T-helper 1 cell (primary cell): ENCODE measurements at places on chromosomes 4 and X.

GRCh38 chr4:25635501-25635900 is 20.1 kb upstream of the SLC34A2 start:
- DNase-seq, result no peak

DNA sequence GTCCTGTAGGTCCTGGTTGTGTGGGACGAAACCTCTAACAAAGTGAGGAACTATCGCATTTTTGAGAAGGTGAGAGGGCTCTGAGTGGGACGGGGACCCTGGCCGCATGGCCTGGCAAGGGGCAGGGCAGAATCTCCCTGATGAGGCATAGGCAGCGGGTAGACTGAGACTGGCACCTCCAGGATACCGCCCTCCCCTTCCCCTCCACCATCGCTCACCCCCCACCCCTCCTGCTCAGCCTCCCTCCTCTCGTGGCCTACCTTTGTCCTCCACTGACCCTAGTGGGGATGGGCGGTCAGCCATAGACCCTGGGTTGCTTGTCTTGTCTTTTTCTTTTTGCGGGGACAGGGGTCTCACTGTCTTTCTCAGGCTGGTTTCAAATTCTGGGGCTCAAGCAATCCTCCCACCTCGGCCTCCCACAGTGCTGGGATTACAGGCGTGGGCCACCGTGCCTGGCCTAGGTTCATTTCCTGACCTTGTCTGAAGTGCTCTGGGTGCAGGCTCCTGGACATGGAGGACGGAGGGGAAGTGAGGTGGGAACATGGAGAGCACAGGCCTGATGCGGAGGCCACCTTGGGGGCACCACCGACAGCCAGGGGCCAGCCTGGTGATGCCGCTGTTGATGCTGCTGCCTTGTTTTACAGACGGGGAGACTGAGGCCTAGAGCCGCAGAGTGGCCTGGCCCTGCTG is 10.5 kb upstream of the ADD1 start:
- no peak for DNase-seq

- no peak for DNase-seq
Observed at GRCh38 chr4:87853108-87853507, 20.3 kb downstream of the MEPE start.

- no peak for DNase-seq
Observed at GRCh38 chrX:69088171-69088938, 76.9 kb downstream of the PJA1 start.

DNA sequence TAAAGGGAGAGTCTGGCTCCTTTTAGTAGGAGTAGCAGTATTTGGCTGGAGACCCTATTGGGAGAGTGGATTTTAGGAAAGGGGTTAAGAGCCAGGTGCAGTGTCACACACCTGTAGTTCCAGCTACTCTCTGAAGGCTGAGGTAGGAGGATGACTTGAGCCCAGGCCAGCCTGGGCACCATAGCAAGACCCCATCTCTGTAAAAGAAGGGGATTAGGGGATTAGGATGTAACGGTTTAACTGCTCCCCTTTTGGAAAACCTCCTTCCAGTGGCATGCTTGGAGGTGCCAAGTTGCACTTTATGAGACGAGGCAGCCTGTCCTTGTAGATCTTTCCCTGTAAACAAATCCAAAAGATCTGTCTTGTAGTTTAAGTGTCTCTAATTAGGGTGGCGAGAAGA is 140.0 kb downstream of the KLHL8 start:
- no peak for DNase-seq

DNA sequence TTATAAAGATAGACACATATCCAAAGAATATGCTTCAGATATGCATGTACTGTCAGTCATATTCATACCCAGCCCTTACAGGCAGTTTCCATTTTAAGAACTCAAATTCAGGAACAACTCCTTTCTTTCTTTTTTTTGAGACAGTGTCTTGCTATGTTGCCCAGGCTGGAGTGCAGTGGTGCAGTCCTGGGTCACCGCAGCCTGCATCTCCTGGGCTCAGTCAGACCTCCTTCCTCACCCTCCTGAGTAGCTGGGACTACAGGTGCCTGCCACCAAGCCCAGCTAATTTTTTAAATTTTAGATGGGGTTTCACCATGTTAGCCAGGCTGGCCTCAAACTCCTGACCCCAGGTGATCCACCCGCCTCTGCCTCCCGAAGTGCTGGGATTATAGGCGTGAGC is 34.5 kb downstream of the SNX25 start:
- no peak for DNase-seq

- DNase-seq, result peak; percentile 24
Observed at GRCh38 chr4:121950680-121951520, 960 bp downstream of the TRPC3 start.

DNA sequence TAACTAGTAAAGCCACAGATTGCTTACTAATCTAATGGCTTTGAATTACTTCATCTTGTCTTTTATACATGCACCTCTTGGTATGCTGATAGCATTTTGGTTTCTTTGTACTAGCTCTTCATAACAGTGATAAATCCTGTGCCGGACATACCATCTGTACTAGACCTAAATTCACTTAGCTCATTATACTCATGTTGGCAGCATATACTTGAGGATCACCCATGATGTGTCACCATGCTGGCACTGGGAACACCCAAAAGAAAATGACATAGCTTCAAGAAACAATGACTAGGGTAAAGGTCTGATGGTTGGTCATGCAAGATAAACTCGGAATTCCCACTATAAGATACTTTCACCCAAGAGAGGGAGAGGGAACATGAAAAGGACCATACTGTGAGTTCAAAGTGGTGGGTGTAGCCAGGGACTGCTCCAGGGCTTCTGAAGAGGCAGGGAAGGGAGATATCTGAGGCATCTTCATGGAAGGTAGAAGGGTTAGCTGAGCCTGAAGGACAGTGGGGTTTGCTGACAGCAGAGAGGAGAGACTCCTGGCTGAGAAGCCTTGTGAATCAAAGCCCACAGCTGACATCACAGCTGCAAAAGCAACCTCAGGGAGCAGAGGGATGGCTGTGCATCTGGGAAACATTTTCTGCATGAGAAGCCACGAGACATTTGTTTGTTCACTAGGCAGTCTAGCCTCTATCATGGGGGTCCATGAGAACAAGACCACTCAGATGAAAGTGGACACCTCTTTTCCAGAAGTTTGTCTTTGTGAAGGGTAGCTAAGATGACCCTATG is 314.2 kb downstream of the RAB28 start:
- no peak for DNase-seq

GRCh38 chrX:138845786-138846185 is 134.3 kb upstream of the FGF13 start:
- DNase-seq, result no peak

DNA sequence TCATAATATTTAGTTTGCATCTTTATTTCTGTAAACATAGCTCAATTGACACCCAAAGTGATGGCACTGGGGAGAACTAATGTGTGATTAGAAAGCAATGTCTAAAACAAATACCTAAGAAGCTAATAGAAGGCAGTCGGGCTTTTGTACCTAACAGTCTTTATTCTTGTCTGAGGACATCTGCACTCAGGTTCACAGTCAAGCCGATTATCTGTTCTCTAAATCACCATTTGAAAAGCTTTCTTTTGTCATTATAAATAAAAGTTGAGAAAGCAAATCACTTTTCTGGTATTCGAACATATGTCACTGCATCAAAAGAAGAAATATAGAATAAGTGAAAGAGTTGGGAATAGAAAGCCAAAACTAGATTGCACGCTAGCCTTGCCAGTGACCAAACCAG is 2037.9 kb upstream of the TENM3 start:
- no peak for DNase-seq

GRCh38 chrX:17413228-17413627 is 38.2 kb downstream of the NHS start:
- DNase-seq, result peak; percentile 3

DNA sequence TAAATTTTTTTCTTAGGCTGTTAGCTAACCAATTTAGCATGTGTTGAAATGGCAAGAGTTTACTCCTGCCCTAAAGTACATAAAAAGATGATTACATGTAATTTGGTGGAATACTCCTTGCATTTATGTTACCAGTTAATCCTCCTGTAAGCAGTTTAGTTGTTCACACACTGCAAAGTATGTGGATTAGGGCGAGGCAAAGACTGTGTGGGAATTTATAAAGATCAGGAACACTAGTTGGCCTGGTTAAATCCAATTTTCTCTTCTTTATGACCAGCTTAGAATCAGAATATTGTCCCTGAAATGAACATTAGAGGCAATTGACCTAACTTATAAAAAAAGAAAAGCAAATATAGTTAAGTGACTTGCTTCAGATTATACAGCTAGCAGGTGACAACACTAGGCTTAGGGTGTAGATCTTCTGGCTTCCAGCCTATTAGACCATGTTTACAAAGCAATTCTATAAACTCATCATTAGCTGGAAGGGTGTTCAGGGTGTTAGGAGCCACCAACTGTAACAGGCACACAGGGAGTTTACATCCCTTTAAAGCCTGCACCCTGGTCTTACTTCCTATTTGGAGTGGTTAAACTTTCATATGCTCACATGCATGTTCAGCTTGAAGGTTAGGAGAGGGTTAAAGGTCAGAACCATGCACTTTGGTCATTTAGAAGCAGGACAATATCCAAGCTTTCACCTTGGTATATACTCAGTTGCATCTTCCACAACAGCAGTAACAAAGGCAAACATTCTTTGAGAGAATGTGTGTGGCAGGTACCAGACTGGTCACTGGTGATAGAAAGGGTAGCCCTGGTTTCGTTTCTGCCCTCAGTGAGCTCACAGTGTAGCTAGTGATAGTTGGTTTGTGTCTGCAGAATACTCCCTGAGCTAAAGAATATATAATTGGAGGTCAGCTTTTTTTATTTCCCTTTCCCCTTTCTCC is 72.6 kb downstream of the GC start:
- DNase-seq, result no peak

DNA sequence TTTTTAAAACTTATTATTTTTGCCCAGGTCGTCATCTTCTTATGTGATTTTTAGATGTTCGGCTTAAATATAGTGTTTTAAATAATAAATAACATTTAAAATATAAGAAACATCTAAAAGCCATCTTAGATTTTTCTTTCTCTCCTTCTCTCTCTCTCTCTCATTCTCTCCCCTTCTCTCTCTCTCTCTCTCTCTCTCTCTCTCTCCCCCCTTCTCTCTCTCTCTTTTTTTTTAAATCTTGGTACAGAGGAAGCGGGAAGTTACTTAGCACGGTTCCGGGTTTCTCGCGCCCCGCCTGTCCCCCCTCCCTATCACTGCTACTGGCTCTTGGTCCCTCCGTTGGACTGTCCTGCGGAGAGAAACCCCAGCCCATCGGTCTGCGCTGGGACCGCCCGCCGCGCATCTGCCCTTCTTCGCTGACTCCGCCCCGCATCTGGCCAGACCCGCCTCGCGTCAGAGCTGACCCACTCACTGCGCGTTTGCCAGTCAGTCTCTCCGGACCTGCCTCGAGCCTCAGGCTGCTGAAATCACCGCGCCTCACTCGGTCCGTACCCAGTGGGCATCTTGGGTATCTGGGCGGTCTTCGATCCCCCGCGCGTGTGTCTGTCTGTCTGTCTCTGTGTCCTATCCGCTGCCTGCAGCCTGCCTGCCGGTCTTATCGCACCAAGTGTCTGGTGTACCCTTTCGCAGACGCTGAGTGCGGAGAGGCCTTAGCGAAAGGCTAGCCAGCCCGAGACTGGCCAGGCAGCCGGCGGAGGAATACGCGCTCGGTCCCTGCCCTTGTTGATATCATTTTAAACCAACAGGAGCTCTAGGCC is at the start of gene PABPC5:
Gene PABPC5 (plus strand): TSS at position 489 of the 818 bp plus-strand sequence. CDS start 739 bp downstream, outside the sequence.
- no peak for DNase-seq

- DNase-seq, result no peak
Observed at GRCh38 chr4:5191831-5192230, 140.6 kb downstream of the STK32B start.

DNA sequence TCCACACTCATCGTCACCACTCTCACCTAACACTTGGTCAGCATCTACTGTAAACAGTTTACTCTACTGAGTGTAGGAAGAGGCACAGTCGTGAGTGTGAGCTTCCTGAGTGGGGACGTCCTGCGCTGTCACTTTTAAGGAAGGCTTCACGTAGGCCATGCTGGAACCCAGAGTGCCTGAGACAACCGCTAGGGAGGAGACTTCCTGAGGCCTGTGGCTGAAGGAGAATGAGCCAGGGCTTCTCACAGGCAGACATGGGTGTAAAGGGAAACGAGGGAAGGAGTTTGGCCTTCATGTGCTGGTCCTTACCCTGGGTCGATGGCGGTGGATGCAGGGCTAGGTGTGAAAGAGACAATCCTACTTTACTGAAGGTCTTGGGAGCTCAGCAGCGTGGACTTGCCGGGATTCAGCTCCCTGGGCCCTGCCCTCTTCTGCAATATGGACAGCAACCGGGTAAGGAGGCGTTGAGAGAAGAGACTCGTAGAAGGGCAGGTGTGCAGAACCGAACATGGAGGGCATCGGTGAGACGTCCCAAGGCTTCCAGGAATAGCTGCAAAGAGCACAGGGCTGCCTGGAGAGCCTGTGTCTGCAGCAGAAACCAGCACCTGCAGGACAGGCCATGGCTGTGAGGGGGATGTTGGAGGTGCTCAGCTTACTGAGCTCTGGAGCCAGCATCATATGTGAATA is 48.7 kb upstream of the TLR3 start:
- no peak for DNase-seq

DNA sequence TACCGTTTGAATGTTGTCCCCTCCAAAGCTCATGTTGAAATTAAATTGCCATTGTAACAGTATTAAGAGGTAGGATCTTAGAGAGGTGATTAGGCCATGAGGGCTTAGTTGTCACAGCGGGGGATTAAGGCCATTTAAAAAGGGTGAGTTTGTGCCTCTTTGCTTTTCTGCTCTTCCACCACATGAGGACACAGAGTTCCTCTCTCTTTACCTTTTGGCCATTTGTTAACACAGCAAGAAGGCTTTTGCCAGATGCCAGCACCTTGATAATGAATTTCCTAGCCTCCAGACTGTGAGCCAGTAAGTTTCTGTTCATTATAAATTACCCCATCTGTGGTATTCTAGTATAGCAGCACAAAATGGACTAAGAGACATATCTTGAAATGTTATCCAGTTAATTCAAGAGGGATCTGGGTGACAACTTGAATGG is 7.8 kb upstream of the HERC3 start:
- no peak for DNase-seq

DNA sequence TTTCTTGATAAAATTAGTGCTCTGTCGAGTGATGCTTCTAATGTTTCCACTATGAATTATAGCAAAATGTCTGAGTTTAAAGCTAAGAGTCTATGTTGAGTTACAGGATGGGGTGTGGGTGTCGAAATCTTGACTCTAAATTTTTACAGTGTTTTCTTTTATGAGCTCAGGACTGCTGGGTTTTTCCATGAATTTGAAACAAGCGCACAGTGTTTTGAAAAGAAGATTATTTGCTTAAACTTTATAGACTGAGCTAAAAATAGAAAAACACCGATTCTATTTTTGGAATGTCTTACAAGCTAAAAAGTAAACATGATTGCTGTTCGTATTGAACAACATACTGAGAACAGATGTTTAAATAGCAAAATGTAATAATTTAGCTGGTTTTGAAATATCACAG is 7.5 kb downstream of the PTTG2 start:
- no peak for DNase-seq

- no peak for DNase-seq
Observed at GRCh38 chrX:44225667-44226066, 117.8 kb downstream of the EFHC2 start.

DNA sequence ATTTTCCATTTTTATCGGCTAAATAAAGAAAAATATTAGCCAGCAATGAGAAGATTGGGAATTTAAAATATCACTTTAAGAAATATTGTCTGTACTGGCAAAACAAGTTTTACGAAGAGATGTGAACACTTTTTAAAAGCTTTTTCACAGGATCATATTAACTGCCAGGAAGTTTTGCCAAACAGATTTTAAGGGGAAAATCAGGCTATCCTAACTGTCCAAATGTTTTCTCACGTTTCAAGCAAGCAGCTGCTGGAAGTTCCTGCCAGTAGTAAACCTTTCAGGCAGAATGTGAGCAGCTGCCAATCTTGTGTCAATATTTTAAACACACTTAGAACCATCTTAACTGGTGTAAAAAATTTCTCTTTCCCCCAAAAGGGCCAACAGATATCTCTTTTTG is 101.1 kb downstream of the ADGRL3 start:
- DNase-seq, result no peak
